SK-N-SH (cell line): ENCODE measurements at places on chromosomes 3 and 15.

DNA sequence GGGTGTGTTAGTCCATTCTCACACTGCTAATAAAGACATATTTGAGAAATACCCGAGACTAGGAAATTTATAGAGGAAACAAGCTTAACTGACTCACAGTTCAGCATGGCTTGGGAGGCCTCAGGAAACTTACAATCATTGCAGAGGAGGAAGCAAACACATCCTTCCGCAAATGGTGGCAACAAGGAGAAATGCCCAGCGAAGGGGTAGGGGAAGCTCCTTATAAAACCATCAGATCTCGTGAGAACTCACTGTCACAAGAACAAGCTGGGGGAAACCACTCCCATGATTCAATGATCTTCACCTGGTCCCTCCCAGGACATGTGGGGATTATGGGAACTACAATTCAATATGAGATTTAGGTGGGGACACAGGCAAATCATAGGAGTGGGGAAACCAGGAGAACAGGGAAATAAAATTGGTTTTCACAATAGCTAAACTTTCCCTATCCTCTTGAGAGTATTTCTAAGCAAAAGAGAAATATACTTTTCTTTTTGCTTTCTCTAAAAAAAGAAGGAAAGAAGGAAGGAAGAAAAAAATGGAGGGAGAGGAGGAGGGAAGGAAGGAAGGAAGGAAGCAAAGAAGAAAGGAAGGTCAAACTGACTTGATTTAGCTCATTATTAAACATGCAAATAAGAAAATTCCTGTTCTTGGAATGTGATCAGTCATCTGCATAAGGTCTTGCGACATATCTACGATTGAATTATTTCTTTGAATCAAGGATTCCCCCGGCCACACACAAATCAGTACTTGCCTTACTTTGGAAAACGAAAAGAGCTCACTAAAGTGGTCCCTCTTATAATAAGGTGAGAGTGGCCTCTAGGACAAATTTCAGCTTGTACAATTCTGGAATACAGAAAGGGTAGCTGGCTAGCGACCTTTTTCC is 75.2 kb downstream of the LIPC start:
- no peak for DNase-seq

DNA sequence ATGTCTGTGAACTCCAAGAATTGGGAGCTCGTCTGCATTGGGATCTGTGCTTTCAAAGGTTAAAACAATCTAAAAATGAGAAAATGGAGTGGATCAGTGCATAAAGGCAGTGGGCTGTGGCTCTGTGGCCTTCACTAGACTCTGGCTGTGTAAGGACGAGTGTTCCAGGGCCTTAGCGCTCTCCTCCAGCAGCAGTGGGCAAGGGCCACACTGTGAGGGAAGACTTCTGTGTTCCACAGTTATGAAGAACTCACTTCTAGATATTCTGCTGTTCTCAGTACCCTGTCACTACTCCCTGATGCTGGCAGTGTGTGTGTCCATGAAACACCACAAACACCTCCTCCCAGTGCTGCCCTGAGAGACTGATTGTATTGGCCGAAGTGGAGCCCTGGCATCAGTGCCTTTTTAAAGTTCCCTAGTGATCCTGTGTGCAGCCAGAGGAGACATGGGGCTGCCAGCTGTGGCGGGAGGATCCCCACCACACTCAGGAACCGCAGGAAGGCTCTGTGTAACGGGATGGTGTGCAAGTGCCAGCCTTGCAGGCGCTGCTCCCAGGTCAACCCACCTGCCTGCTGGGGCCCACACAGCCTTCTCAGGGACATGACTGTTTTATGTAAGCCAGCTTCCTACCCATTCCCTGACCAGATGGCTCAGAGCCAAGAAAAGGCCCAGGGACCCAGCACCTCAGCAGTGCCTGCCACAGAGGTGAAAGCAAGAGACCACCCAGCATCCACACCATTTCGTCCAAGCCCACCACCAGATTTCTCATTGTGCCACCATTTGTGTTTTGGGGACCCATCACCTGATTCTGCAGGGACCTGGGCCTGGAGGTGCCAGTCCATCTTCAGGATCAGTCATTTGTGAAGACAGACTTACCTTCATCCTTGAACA is 40.4 kb downstream of the ABTB1 start:
- DNase-seq, result no peak

DNA sequence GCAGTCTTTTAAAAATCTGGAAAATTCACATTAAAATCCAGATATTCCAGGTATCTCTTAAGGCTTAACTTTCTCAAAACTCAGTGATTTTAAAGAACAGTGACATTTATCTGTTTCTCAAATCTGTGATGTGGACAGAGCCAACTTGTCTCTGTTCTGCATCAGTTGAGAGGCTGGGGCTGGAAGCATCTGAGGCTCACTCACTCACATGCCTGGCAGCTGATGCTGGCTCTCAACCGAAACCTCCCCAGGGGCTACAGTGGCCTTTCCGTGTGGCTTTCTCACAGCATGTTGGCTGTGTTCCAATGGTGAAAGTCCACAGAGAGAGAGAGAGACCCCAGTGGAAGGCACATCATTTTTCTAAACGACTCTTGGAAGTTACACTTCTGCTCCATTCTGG is 53.5 kb downstream of the CEMIP start:
- DNase-seq, result peak; percentile 57

DNA sequence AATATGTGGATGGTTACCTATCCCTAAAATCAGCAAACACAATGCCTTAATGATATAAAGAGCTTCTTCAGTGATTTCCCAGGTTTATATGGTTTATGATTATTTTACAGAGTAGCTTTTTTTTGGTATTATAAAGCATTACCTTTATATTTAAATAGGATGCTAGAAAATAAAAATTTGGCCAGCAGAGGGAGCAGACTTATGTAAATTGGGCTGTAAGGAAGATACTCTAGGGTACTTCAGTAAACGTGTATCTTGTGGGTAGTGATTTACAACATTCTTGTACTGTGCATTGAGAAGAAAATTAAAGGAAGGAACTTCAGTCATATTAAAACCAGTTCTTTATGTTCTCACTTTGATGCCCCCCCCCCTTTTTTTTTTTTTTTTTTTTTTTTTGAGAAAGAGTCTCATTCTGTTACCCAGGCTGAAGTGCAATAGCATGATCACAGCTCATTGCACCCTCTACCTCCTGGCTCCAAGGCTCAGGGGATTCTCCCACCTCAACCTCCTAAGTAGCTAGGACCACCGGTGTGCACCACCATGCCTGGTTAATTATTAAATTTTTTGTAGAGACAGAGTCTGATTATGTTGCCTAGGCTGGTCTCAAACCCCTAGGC is 167.9 kb downstream of the BBX start:
- peak; percentile 35 for DNase-seq

GRCh38 chr3:77071809-77072208 is 31.9 kb downstream of the ROBO2 start:
- DNase-seq, result no peak

- no peak for DNase-seq
Observed at GRCh38 chr3:133455281-133455680, 55.4 kb downstream of the BFSP2 start.

DNA sequence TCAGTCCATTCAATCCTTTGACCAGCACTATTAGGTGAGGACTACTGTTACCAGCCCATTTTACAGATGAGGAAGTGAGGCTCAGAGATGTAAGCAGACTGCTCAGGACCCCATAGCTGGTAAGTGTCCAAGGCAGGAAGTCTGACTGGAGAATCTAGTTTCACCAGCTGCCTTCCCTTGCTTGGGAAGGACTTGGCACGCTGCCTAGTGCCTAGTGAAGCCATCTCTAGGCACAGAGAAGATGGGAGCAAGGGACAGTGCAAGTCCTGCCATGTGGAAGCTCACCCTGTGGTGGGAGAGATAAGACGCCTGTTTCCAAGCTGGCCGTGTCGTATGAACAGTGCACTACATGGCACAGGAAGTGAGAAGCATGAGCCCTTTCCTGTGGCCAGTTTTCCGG is 111.8 kb upstream of the TMC3 start:
- DNase-seq, result no peak

DNA sequence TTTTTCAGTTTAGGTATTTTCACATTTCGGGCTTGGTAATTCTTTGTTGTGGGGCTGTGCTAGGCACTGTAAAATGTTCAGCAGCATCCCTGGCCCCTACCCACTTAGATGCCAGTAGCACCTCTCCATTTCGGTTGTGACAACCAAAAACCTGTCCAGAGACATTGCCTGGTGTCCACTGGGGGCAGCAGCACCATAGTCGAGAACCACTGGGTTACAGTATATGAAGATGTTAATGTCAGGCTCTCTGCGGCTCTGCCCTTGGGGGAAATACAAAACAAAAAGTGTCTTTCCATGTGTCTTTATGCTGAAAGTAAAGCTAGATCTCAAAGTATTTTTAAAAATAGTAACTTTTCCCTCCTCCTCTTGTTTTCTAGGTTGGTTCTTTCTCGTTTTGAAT is 177.2 kb downstream of the ITPR1 start:
- DNase-seq, result peak; percentile 25

- no peak for DNase-seq
Observed at GRCh38 chr3:46708401-46709156, 7.4 kb downstream of the TMIE start.

GRCh38 chr3:108125550-108126071 is 34.8 kb upstream of the CD47 start:
- DNase-seq, result no peak

- DNase-seq, result no peak
Observed at GRCh38 chr3:126293370-126294082, 63.7 kb downstream of the KLF15 start.

DNA sequence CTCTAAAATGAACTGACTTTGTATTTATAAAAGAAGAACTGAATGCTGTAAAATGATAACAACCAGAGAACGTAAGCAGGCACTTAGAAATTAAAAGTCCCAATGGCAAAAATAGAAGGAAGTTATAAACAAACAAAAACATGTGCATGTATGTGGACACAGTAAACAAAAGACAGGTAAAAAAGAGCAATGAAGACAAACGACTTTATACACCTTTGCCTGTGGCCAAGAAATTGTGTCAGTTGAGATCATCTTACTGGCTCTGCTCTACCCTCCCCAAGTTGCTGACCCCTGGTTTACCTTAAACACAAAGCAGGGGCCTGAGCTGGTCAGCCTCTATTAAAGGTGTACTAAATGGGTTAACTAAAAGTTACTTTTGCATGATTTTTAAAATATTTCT is 41.7 kb upstream of the GP5 start:
- no peak for DNase-seq

DNA sequence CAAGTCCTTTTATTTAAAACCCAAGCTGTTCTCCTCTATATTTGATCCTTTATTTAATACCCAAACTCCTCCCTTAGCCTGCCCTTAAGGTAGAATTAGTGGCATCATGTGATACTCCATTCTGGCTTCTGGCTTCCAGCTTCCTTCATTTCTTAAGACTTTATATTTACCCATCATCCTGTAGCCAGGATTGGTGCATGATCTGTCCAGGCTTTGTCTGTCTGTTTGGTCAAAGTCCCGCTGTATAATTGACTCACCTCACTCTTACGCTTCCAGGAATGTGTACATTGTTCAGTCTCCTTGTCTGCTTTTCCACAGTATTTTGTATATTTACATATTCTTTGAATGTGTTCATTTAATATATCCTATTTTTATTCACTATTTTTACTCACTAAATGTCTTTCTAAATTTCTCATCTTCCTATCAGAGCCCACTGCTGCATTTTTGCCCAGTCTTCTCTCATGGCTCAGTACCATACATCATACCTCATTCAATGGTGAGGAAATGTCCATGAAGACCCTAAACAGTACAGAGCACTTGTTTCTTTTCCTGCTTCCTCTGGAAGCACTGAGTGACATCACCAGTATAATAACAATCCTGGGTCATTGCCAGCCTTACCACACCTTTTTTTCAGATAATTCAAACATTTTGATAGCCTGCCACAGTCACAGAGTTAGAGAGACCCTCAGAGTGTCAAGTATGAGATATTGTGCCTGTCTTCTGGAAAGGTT is 31.5 kb downstream of the TMEM108 start:
- DNase-seq, result no peak

GRCh38 chr3:77052733-77053670 is 13.1 kb downstream of the ROBO2 start:
- DNase-seq, result peak; percentile 37

DNA sequence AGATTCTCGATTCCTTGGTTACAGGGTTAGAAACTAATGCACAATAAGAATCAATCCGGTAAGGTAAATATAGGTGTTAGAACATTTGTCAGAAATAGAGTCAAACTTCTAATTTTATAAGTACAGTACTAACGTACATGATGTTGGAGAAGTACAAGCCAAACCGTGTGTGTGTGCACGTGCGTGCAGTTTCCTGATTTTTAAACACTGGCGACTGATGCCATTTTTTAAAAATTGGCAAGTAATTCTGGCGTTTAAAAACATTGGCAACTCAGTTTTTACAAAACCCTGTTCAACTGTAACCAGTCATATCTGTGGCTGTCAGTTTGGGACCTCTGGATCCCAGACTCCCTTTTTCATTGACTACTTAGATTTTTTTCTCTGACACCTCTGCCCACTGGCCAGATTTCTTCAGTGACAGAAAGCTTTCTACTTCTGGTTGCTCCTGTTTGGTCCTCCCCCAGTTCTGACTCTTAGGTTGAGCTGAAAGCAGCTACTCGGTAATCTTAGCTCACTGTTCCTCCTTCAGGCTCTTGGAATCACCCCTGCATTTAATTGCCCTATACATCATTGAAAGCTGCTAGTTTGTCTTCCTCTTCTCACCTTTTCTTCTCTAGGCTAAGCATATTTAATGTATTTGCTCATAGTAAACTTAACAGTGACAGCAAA is 843 bp downstream of the ATG7 start:
- DNase-seq, result no peak

GRCh38 chr3:50303013-50303815 is at the start of gene HYAL1:
HYAL1 (minus strand) TSS chr3:50303574; CDS start chr3:50302956, 618 bp downstream.
- DNase-seq, result peak; percentile 70

- no peak for DNase-seq
Observed at GRCh38 chr3:74599564-74599963, 14.9 kb downstream of the CNTN3 start.

DNA sequence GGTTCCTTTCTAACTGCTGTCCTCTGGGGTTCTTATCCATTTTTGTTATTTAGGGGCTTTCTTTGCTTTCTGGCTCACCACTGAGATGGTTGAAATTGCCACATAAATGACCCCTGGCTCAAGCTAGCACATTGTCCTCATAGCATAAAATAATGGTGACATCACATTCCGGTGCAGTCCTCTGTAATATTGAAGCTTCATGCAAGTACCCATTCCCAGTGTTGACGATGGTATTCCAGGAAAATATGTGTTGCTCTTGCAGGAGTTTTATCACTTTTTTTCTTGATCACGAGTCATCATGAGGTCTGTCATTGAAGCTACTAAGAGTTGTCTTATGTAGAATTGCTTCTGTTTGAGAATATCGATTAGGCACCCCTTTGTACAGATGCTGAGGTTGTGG is 56.1 kb downstream of the CRTC3 start:
- no peak for DNase-seq

GRCh38 chr3:149605902-149606301 is 51.9 kb downstream of the WWTR1 start:
- DNase-seq, result no peak
